ENCODE measurements at places on chromosomes 5 and 9.

DNA sequence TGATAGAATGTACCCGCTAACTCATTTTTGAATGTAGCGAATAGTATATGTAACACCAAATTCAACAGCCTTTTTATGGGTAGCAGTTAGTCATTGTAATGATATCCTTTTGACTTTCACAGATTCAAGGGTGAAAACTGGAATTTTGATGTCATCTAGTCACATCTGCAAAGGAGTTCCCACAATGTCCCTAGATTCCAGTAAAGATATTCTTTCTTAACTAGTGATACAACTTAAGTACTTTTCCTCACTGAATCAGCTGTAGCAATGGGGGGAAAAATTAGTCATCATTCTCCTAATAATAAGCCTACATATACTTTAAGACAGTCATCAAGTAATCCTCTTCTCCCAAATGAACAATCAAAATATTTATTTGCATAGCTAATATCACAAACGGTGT is 11.5 kb upstream of the SSBP2 start:
- DNase-seq: no peak

GRCh38 chr5:36706662-36707061 is 100.3 kb downstream of the SLC1A3 start:
- no peak for DNase-seq

- DNase-seq: no peak
These were observed 142.8 kb downstream of the ENC1 start for GRCh38 chr5:74497706-74498105.

DNA sequence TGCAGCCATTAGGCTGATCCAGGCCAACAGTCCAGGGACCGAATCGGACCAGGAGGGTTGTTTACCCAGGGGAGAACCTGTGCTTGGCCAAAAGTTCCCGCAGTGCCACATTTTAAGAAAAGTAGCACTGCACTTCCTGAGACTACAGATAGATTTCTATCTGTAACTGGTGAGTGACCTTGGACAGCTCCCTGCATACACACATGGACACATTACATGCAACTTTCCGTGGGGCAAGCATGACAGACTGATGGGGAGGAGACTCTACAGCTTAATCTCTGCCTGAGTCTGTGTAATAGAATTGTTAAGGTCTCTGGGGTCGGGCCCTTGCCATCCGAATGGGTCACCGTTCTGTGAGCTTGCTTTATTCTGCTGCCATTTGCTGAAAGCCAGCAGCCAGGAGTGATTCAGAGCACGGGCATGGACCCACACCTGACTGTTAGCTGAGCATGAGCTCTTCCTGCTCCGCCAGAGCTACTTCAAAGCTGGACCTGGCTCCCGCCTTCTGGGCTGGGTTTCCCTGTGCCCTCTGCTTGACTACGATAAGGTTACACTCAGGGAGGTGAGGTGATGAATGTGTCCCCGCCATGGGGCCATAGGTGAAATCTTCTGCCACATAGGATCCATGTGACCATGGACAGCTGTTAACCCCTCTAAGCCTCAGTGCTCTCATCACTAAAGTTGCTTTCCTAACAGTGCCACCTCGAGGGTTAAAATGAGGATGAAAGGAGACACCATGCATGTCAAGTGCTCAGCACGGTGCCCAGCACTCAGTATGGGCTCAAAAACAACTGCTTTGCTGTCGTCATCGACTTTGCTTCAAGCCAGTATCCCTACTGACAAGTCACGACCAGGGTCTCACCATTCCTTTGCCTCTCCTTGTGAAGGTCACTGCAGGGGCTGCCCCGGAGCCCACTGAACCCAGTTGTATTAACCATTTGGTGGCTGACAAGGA is 200.0 kb downstream of the MELK start:
- DNase-seq: no peak

DNA sequence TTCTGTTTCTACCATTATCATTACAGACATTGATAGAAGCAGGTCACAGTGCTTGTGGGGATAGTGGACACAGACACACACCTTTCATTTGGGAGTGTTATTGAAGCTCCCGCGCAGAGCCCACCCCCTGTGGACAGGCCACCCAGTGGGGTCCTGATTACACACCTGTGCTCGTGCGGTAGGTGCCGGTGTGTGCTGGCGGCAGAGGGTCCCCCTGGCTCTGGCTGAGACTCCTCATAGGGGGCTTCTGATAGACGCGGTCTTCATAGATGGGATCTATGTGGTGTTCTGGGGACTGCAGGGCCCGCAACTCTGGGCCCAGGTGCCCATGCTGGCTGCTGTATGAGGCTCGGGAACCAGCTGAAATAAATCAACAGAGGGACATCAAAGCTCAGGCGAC is 539.7 kb downstream of the CTNND2 start:
- no peak for DNase-seq
